ENCODE measurements at places on chromosomes 7 and 10.

DNA sequence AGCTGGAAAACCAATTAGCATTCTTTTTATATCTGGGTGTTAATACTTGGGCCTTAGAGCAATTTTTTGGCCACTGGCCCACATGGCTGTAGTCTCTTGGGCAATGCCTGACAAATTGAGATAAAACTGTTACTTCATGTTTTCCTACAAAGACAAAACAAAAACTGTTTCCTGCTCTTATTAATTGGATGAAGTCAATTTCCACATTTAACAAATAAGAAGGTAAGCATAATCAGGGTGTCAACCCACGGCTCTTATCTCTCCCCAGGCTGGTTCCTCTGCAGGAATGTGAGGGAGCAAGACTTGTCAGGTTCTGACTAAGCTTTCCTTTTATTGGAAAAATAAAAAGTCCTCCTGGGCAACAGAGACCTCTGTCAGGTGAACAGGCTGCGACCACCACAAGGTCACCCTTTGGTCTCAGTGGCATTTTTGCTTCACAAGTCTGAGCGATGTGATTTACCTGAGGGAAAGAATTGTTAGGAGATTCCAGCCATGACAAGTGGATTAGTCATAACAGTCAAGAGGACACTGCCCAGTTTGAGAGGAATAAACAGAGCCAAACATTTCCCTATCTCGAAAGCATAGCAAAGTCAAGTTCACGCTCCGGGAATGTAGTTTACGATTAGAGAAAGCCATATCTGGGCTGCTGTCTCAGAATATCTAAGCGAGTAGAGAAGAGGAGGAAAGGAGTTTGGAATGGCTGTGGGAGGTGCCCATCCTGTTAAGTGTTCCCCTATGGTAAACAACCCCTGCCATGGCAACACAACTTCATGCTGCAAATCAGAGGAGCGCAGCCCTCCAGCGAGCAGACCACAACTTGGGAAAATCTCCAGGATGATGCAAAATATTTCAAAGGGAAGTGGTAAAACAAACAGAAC is 144.4 kb downstream of the TES start:
- no peak for DNase-seq

- no peak for DNase-seq
Measured at GRCh38 chr10:63562857-63563256, 41.7 kb downstream of the REEP3 start.

GRCh38 chr7:81744389-81744788 is 25.5 kb downstream of the HGF start:
- DNase-seq, result no peak

GRCh38 chr10:47166405-47166777 is 133.6 kb upstream of the GDF10 start:
- DNase-seq, result no peak

DNA sequence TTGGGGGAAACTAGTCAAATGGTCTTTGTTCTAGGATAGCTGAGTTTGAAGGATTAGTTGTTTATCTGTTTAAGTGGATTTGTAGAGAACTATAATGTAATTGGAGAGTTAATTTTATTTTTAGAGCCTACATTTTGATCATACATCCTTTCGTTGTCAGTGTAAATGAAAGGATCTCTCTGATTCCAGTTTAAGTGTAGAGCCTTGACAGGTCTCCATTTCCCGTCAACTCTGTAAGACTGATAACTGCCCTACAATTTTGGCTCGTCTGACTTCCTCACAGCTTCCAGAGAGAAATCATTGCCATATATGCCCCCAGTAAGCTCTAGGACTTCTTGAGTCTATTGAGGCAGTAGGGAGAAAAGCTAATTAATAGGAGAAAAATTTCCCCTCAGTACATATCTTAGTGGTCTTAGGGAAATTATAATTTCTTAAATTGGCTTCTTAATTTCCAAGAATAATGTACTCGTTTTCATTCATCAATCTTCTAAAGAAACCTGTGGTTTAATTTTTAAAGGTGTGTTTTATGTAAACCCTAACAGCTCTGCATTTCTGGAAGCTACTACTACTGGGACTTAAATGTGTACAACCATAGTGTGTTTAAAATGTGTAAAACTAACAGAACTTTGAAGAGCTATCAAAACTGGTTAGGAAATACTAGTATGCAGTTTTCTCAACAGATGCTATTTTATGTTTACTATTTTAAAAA is 3.8 kb downstream of the KMT2E start:
- DNase-seq, result no peak

DNA sequence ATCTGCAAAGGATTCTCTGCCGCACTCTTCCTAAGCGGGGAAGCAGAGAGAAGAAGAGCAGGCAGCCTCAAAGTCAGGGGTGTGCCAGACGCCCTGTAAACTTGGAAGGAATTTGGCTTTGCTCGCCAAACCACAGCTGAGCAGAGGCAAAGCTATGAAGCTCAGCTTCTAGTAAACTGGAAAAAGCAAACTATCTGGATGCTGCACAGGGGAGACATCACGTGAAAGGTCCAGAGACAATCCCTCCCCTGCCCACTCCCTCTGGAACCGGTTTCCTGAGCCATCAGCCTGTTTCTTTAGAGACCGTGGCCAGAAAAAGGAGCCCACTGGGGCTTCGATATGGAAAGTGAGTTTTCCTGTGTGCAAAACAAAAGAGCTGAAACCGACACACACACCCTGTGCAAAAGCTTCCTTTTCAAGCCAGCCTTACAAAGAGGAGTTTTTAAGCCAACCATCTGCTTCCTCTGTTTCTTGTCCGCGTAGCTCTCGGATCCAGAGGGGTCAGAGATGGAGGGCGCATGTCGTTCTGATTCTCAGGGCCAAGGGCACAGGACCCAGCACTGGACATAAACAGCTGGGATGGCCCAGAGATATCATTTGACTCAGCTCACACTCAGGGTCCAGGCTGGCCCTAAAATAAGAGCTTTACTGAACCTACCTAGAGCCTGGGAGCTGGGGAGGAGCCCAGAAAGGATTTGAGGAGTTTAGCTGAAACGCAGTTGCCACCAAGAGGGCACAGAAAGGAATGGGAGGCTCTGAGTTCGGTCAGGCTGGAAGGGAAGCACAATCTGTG is 58.2 kb upstream of the DNAAF5 start:
- DNase-seq, result no peak

DNA sequence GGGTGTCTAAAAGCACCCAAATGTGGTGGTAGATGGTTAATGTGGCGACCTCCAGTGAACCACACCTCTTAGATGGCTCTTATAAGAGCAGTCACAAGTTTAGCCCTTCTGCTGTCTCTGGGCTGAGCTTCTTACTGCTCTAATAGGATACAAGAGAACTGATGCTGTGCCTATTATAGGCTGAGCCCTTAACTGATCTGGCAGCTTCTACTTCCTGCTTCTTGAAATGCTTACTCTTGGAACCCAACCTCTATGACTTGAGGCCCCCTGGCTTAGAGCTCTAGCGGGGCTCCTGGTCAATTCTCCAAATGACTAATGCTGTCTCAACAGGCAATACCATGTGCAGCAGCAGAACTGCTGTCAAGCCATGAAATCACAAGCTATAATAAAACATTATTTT is 35.0 kb upstream of the LSM8 start:
- no peak for DNase-seq

DNA sequence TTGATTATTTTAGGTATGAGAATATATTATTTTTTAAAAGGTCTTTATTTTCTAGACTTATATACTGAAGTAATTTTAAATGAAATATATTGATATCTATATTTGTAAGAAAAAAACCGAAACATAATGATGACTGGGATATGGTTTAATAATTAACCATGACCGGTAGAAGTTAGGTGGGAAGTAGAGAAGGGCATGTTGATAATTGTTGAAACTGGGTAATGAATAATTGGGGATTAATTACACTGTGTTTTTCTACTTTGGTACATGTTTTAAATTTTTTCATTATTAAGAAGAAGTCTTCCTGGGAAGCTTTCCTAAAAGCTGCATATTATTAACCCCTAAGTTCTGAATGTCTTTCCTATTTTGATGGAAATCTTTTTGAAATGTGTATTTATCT is 16.3 kb downstream of the TSPAN12 start:
- no peak for DNase-seq
